Endothelial cell of umbilical vein (primary cell): ENCODE measurements at places on chromosomes 1 and 21. TPM values are rescaled to one million over a fixed set of nuclear protein-coding genes. Genes with fewer than 3 reads are reported as not detected.

DNA sequence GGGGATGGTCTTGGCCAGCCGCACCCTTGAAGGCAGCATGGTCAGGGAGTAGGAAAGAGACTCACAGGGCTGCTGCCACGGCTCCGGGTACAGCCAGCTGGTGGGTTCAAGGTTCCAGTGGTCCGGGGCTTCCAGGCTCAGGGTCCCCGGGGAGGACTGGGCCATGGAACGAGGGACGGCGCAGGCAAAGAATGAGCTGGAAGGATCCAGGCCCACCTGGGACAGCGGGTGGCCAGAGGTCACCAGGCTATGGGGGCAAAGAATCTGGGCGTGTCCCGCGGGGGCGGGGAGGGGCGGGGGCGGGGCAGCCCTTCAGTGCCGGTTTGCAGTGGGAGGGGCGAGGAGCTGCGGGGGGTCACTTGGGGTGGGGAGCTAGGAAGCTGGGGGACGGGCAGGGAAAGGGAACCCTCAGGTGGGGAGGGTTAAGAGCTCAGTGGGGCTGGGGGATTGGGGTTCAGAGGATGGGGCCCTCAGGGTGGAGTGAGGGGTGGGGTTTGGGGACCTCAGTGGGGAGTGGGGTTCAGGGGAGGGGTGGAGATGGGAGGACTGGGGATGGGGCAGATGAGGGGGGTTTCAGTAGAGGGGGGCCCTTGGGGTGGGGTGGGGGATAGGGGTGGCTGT lies at the start of gene DNMT3L:
Gene DNMT3L, minus strand, starts transcription at position 223 of the 621 bp plus-strand sequence. CDS start 638 bp downstream, outside the sequence.
- H3K27me3 ChIP-seq = peaks cover 2% of the 10 kb centered on the region
- DNase-seq = no peak
- H3K36me3 ChIP-seq = no peaks in the 10 kb centered on the region
- H3K27ac ChIP-seq = no peak within 1 kb of the TSS
- no peak within 1 kb of the TSS for H3K4me3 ChIP-seq

DNA sequence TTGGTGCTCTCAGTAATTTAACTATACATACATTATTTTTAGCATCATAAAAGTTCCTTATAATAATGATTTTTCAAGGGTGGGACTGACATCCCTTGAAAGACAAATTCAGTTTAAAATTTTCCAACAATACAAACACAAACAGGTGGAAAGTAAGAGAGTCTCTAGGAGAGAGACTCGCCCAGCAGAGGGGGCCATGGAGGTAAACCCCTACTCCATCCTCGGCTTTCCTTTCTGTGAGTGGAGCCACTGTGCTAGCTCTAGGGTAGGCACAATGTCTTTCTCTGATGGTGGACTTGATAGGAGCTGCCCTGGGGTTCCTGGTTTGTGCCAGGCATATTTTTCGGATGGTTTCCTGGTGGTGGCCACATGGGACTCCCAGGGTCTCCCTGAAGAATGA lies 8.3 kb downstream of the CSMD2 start:
- no peaks in the 10 kb centered on the region for H3K27me3 ChIP-seq
- H3K4me3 ChIP-seq = no peak overlapping the region
- H3K4me1 ChIP-seq = no peaks in the 10 kb centered on the region
- DNase-seq = no peak

DNA sequence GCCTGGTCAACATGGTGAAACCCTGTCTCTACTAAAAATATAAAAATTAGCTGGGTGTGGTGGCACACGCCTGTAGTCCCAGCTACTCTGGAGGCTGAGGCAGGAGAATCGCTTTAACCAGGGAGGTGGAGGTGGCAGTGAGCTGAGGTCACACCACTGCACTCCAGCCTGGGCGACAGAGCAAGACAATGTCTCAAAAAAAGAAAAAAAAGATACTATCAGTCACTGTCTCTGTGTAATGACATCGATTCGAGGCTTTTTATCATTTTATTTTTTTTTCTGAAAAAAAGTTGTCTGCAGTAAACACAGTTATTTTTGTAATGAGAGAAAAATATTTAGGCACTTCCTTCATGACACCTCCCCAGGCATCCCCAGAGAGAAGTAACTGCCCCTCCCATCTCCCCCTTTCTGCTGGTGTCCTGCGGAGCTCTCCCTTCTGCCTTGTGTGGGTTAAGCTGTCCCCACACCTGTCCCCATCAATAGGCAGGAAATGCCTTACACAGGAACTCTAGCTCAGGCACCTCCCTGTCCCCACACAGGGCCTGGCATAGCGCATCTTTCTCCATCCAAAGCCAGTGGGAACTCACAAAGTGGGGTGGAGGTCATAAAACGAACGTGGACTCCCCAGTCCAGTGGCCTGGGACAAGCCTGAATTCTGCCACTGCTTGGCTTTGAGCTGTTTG lies 132.0 kb downstream of the SYF2 start:
- H3K27ac ChIP-seq = no peak overlapping the region
- no peaks in the 10 kb centered on the region for H3K4me1 ChIP-seq
- DNase-seq = no peak

DNA sequence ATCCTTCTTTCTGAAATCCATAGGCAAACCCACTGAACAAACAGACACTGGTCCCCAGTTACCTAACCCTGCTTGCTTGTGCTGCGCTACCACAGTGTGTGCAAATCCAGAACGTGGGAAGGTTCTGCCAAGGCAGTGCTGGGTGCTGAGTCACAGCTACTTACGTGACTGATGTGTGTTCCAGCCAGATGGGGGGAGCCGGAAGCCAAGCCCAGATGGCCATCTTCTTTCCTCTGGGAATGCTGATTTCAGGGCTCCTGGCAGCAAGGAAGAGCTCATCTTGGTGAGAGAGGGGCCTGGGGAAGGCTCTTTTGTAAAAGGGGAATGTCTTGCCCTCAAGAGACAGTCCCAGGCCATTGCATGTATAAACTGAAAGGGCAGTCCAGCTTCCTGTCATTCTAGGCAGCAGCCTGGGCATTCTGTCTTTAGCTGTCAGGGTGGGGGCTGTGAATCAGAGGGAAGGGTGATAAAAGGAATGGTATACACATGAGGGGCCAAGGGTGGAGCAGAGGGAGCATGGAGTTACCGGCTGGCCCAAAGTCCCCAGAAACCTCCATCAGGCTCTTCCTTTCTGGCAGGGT lies 54.1 kb downstream of the CD46 start:
- H3K4me1 ChIP-seq = peaks cover 23% of the 10 kb centered on the region
- no peak overlapping the region for H3K4me3 ChIP-seq
- DNase-seq = peak; percentile 87
- no peaks in the 10 kb centered on the region for H3K27me3 ChIP-seq
- peak overlapping the region; percentile 83 for H3K27ac ChIP-seq

DNA sequence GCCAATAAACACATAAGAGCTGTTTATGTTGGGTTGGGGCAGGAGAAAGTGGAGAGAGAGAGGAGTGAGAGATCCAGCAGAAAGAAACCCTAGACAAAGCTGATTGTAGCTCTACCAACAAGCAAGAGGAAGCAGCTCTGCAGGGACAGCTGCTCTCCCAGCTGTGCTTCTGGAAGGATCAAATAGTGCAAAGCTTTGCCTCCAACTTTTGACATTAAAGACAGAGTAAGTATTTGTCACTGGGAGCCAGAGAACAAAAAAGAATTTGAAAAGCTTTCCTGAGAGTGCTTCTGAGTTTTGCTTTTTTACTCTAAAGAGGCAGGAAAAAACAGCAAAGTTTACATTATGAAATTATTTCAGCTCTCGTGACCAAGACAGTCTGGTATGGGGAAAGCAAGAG lies 28.5 kb upstream of the C1orf198 start:
- no peaks in the 10 kb centered on the region for H3K4me1 ChIP-seq
- no peak overlapping the region for H3K4me3 ChIP-seq
- no peak for DNase-seq

- H3K36me3 ChIP-seq = no peaks in the 10 kb centered on the region
- H3K4me3 ChIP-seq = no peak overlapping the region
- no peaks in the 10 kb centered on the region for H3K27me3 ChIP-seq
- peaks cover 4% of the 10 kb centered on the region for H3K4me1 ChIP-seq
These were observed 9.7 kb downstream of the SERINC2 start for GRCh38 chr1:31422505-31423319.

DNA sequence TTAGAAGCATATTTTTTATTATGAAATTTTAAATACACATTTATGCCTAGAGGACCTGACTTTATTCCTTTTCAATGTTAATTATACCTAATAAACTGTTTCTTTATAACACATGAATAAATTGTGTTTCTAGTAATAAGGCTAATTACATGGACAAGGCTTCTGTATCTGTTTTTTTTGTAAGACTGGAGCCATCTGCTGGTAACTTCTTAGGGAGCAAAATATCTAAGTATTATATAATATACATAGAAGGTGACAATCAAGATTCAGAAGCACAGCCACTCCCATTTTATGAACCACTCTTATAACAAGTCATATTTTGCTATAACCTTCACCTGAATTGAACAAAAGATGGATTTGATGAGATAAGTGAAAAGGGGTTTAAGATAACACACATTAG lies 84.2 kb downstream of the LBR start:
- no peaks in the 10 kb centered on the region for H3K36me3 ChIP-seq
- H3K4me3 ChIP-seq = no peak overlapping the region
- DNase-seq = peak; percentile 27
- no peak overlapping the region for H3K27ac ChIP-seq
- H3K27me3 ChIP-seq = no peaks in the 10 kb centered on the region

DNA sequence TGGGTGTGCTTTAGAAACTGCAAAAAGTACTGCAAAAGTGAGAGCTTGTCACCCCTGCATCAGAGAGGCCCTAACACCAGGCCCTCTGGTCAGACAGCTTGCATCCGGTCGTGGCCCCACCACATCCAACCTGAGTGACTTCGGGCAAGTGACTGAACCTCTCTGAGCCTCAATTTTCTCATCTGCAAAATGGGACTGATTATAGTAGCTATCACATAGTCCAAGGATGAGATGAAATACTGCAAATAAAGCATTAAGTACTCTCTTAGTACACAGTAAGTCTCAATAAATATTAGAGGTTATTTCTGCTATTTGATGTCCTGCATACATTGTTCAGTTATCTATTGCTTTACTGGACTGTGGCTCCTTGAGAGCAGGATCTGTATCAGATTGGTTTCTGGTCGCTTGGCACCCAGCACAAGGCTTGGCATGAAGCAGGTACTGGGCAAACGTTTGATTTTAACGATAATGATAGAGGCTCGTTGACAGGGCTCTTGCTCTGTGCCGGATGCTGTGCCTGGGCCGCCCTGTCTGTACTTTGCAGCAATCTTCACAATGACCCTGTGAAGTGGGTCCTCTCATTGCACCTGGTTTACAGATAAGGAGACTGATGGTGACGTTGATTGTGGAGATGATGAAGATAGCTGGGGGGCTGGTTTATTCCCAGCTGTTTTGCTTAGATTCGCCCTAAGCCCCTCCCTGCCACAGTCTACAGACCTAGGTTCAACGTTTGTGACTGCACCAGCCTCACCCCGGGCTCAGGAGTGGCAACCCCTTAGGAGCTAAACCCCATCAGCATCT lies 43.6 kb downstream of the RAP1GAP start:
- H3K4me3 ChIP-seq = no peak overlapping the region
- H3K4me1 ChIP-seq = no peaks in the 10 kb centered on the region
- H3K36me3 ChIP-seq = no peaks in the 10 kb centered on the region

GRCh38 chr1:29513357-29513756 lies 277.0 kb downstream of the PTPRU start:
- H3K27me3 ChIP-seq = no peaks in the 10 kb centered on the region
- H3K36me3 ChIP-seq = no peaks in the 10 kb centered on the region
- no peaks in the 10 kb centered on the region for H3K4me1 ChIP-seq
- DNase-seq = peak; percentile 45

DNA sequence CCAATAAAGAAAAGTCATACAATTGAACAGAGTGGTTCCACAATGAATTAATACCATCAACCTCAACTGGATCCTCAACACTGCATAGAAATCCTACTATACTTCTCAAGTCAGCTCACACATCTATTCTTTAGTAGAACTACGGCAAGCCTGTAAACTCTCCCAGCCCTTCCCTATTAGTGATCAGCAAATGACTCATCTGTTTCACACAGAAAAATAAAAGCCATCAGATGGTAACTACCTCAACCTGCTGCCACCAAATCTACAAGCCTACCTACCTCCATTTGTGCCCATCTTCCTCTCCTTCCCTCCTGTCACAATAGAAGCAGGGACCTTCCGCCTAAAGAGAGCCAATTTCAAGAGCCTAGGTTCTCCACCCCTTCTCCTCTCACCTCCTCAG lies 63.6 kb downstream of the DMAP1 start:
- no peaks in the 10 kb centered on the region for H3K27me3 ChIP-seq
- DNase-seq = no peak
- H3K4me1 ChIP-seq = no peaks in the 10 kb centered on the region
- H3K4me3 ChIP-seq = no peak overlapping the region
- H3K36me3 ChIP-seq = peaks cover 2% of the 10 kb centered on the region

DNA sequence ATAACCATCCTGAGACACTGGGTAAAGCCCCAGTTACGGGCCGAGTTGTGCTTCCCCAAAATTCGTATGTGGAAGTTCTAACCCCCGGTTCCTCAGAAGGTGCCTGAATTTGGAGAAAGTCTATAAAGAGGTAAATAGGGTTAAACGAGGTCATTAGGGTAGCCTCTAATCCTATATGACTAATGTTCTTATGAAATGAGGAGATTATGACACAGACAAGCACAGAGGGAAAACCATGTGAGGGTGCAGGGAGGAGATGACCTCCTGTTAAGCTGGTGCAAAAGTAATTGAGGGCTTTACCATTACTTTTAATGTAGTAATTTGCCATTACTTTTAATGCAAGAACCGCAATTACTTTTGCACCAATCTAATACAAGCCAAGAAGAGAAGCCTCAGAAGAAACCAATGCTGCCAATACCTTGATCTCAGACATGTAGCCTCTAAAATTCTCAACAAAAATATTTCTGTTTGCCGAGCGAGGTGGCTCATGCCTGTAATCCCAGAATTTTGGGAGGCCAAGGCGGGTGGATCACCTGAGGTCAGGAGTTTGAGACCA lies 260.8 kb downstream of the GPATCH2 start:
- H3K36me3 ChIP-seq = no peaks in the 10 kb centered on the region
- H3K27me3 ChIP-seq = no peaks in the 10 kb centered on the region
- no peak for DNase-seq
- no peak overlapping the region for H3K4me3 ChIP-seq
- no peaks in the 10 kb centered on the region for H3K4me1 ChIP-seq

GRCh38 chr1:223738465-223739365 lies 26.4 kb downstream of the CAPN2 start:
- peaks cover 9% of the 10 kb centered on the region for H3K36me3 ChIP-seq
- H3K27ac ChIP-seq = no peak overlapping the region
- no peak overlapping the region for H3K4me3 ChIP-seq

- no peaks in the 10 kb centered on the region for H3K36me3 ChIP-seq
- no peaks in the 10 kb centered on the region for H3K4me1 ChIP-seq
- peaks cover 4% of the 10 kb centered on the region for H3K27me3 ChIP-seq
These were observed 126.3 kb upstream of the F3 start for GRCh38 chr1:94667818-94668217.

GRCh38 chr1:92502247-92502646 lies 15.5 kb upstream of the GFI1 start:
- DNase-seq = no peak
- no peaks in the 10 kb centered on the region for H3K27me3 ChIP-seq
- no peaks in the 10 kb centered on the region for H3K4me1 ChIP-seq
- H3K36me3 ChIP-seq = no peaks in the 10 kb centered on the region
- H3K4me3 ChIP-seq = no peak overlapping the region

The KRTAP19-8 gene
- not detected in 2 replicates for total RNA-seq

The ZBTB8A gene
- 9.1 and 9.6 TPM in 2 replicates for total RNA-seq

The RCSD1 gene
- 0.28 and 1.00 TPM in 2 replicates for total RNA-seq

The EFNA3 gene
- total RNA-seq = 2.2 TPM in 2 replicates
